WTC11 (cell line): ENCODE measurements at places on chromosomes 13 and 19. TPM values are rescaled to one million over a fixed set of nuclear protein-coding genes. Genes with fewer than 3 reads are reported as not detected.

GRCh38 chr13:24218977-24219376 is 58.5 kb downstream of the SPATA13 start:
- DNase-seq: no peak

- no peak for DNase-seq
Observed at GRCh38 chr13:49441846-49442245, 2.0 kb downstream of the CAB39L start.

DNA sequence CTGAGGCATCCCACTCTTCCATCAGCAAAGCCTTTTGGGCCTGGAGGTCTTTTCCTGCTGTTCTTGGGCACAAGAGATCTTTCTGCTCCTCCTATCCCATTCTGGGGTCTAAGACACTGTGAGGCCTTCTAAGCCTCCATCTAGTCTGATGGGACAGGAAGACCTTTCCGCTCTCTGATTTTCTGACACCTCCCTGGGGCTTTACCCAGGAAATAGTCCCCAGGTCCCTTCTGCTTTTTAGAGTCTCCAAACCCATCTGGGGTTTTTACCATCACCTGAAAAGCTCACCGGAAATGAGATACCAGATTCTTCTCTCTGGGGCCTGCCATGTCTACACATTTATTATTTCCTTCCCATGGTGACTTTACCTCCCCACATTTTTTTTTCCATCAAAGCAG is 21.1 kb downstream of the CLEC17A start:
- DNase-seq: no peak

DNA sequence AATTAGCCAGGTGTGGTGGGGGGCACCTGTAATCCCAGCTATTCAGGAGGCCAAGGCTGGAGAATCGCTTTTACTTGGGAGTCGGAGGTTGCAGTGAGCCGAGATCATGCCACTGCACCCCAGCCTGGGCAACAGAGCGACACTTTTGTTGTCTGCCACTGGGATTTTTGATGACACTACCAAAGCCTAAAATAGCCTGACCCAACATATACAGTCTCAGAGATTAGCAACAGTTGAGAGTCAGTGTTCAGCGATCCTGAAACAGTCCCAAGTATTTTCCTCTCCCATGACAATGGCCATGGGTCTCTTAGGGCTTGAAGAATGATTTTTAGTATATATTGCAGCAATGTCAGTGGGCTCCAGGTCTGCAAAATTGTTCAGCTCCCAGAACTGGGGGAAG is 32.9 kb downstream of the SLC25A30 start:
- DNase-seq: no peak

The PKN1 gene
- total RNA-seq: 170 to 197 TPM (median 187 TPM) in 3 replicates

DNA sequence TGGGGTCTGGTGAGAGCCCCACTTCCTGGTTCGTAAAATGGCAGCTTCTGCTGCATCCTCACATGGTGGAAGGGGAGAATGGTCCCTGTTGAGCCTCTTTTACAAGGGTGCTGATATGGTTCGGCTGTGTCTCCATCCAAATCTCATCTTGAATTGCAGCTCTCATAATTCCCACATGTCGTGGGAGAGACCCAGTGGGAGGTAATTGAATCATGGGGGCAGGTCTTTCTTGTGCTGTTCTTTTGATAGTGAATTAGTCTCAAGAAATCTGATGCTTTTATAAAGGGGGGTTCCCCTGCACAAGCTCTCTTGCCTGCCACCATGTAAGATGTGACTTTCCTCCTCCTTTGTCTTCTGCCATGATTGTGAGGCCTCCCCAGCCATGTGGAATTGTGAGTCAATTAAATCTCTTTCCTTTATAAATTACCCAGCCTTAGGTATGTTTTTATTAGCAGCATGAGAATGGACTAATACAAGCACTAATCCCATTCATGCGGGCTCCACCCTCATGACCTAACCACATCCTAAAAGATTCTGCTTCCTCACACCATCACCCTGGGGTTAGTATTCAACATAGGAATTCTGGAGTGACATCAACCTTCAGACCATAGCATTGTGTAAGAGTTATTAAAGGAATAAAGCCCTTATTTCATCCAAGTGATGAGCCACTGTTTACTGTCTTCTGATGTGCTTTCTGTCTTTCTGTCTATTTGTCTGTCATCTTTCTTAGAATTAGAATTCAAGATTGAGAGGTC is 159.0 kb upstream of the IRS2 start:
- DNase-seq: no peak

- no peak for DNase-seq
Observed at GRCh38 chr19:7603919-7604318, 8.3 kb downstream of the CAMSAP3 start.

- no peak for DNase-seq
Observed at GRCh38 chr13:83815598-83815997, 66.7 kb downstream of the SLITRK1 start.

GRCh38 chr13:112168761-112169160 is 101.8 kb downstream of the SOX1 start:
- DNase-seq: no peak

DNA sequence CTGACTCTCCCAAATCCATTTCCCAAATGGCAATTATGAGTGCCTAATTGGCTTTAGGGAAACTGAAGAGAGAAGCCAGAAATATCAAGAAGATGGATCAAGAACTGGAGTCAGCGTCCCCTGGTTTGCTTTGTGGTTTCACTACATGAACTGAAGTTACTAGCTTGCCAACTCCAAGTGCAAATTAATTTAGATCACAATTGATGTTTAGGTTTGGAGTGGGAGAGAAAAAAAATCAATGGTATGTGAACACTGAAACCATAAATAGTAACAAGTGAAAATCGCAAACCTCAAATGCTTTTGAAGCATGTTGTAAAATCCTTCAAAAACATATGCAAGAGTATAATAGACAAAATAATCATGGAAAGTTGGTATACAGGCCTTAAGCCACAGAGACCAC is 1528.6 kb upstream of the SLC10A2 start:
- DNase-seq: no peak

The CTXN1 gene
- 41.5 to 48.2 TPM (median 44.3 TPM) in 3 replicates for total RNA-seq

DNA sequence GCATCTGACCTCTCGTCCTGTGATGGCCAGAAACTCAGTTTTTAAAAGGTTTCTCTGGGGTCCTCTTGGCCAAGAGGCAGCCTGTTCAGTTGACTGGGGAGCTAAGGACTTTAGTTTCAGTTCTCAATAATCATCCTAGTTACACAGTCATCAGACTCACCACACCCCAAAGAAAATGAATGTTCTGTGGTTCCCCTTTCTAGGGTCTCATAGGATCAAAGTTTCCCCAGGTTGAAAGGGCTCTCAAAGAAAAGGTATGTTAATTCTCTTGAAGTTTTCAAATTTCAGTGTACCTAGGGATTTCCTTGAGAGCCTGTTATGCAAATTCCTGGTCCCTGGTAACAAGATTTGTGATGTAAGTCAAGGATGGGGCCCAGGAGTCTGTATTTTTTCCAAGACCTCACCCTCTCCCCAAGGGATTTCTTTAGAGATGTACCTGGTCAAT is 94.9 kb downstream of the FAM216B start:
- DNase-seq: no peak

GRCh38 chr13:50801087-50801931 is 42.2 kb downstream of the DLEU7 start:
- peak; percentile 65 for DNase-seq

- peak; percentile 96 for DNase-seq
Observed at GRCh38 chr19:10388957-10389356, 8.6 kb upstream of the TYK2 start.

The LHB gene
- total RNA-seq: 1.3 TPM in 1 of 3 replicates, not detected in the others

The CD22 gene
- 0.28 to 1.1 TPM (median 0.55 TPM) in 3 replicates for total RNA-seq

DNA sequence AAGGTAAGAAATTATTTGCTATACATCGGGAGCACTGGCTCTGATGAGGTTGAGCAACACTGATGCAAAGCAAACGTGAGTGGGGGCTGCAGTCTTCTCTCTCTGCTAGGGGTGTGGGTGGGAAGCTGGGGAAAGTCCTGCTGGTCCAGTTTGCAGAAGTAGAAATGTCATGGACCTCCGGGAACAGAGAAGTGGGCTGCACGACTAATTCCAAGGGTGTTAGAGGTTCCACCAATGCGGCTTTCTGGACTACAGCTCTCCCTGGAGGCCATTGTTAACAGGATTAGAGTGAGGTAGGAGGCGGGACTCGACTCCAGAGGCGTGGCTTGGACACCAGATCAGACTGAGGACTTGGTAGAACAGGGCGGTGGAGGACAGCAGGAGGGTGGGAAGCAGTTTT is 5.7 kb upstream of the FBXO27 start:
- DNase-seq: peak; percentile 69

GRCh38 chr13:30877335-30877734 is 28.7 kb upstream of the MEDAG start:
- no peak for DNase-seq

DNA sequence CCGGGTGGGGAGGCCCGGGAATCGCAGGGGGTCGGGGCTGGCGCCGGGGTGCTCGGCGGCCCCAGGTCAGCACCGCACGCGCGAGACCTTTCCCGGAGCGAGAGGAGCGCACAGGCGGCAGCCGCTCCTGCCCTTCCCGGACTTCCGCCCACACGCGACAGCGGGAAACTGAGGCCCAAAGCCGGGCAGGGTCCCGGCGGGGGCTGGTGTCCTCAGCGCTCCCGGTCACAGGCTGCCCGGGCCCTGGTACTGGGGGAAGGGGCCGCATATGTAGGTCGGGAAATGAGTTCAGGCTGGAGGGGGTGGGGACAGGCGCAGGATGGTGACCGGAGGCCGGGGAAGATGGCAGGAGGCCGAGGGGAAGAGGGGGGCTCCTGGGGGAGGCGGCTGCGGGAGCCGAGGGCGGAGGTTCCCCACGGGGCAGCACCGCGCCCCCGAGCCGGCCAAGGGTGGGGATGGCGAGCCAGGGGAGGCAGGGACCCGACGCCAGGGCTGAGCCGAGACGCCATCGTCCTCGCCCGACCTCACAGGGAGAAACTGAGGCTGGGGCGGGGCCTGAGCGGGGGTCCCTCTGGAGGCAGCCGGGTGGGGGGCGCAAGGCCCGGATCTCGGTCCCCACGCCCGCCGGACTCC is 662 bp downstream of the CBARP start:
- DNase-seq: peak; percentile 36

- no peak for DNase-seq
Observed at GRCh38 chr19:33410915-33411401, 37.4 kb downstream of the CEBPG start.

GRCh38 chr13:70938462-70938861 is 830.2 kb upstream of the KLHL1 start:
- DNase-seq: no peak

DNA sequence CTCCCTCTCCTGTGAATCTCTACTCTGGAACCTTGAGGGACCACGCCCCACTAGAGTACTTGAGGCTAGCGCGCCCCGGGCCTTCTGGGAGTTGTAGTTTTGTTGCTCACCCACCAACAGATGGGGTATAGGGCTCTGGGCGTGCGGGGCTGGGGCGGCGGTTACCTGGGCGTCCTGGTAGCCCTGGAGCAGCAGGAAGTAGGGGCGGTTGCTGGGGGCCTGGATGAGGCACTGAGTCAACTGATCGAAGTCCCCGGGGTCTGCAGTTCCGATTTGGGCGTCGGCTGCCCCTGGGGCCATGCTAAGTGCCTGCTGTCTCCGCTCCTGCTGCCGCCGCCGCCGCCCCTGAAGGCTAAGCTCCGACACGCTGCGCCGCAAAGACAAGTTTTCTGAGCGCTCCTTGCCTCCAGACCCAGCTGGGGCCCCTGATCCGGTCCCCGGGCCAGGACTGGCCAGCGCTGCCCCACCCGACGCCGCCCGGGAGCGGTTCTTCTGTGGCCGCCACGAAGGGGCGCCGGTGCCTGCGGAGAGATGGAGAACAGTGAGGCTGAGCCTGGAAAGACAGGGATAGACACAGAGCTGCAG is 5.3 kb downstream of the RASIP1 start:
- DNase-seq: peak; percentile 81

The NPAS1 gene
- 6.8 to 11.1 TPM (median 10.3 TPM) in 3 replicates for total RNA-seq

DNA sequence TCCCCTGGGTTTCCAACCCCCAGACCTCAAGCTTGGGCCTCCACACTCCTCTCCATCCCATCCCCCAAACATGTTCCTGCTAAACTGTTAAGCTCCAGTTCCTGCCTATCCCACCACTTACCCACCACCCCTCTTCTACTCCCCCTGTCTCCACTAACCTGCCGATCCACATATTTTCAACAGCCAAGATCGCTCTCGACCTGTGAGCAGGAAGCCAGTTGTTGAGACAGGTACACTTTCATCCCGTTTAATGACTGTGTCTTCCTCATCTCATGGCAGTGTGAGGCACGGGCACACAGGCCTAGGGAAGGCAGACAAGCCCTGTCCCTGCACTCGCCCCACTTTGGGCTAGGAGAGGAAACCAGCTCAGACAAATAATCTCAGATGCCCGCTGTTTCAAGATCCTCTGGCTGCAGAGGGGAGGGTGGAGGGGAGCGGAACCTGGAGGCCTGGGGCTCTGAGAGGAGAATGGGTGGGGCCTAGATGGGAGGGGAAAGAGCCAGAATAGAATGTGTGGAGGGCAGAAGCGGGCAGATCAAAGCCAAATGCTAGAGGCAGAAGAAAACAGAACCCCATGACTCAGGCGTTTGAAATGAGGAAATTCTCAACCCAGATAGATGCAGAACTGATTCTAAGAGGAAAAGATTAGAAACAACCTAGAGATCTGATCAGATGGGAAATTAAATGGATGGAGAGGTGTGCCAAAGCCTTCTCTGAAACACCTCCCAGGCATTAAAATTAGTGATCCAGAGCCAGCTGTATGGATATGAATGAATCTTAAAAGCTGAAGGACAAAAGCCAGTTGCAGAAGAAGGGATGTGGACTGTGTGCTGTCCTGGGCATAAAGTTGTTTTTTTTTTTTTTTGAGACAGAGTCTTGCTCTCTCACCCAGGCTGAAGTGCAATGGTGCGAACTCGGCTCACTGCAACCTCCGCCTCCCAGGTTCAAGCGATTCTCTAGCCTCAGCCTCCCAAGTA is 16.9 kb upstream of the CYP2S1 start:
- DNase-seq: peak; percentile 77

The AP3D1 gene
- total RNA-seq: 160 to 190 TPM (median 163 TPM) in 3 replicates

The ZNF221 gene
- total RNA-seq: 7.0 to 7.6 TPM (median 7.2 TPM) in 3 replicates

- no peak for DNase-seq
Observed at GRCh38 chr19:19542507-19542906, 4.4 kb downstream of the CILP2 start.

The CBARP gene
- total RNA-seq: 21.9 to 23.6 TPM (median 23.4 TPM) in 3 replicates

The LMTK3 gene
- total RNA-seq: 15.9 to 19.4 TPM (median 19.1 TPM) in 3 replicates
